Tracheal epithelial cell (primary cell): ENCODE measurements at places on chromosomes 3 and 15. TPM values are rescaled to one million over a fixed set of nuclear protein-coding genes. Genes with fewer than 3 reads are reported as not detected.

BNC1 gene
- total RNA-seq, result 52.1 and 69.3 TPM in 2 replicates

RARRES1 gene
- 0.85 and 1.2 TPM in 2 replicates for total RNA-seq

GOLGA6L7 gene
- total RNA-seq, result not detected in 2 replicates

HHLA2 gene
- total RNA-seq, result not detected in 2 replicates

A4GNT gene
- not detected in 2 replicates for total RNA-seq

GOLGA8S gene
- total RNA-seq, result not detected in 2 replicates

SCN11A gene
- total RNA-seq, result under 0.01 TPM in 1 of 2 replicates, not detected in the other

SOX14 gene
- total RNA-seq, result not detected in 2 replicates

TMF1 gene
- total RNA-seq, result 26.7 and 29.2 TPM in 2 replicates

GOLGA6A gene
- not detected in 2 replicates for total RNA-seq

SH2D7 gene
- total RNA-seq, result not detected in 2 replicates

NOX5 gene
- total RNA-seq, result under 0.01 TPM in 1 of 2 replicates, not detected in the other

C3orf49 gene
- not detected in 2 replicates for total RNA-seq

GALNT15 gene
- total RNA-seq, result 0.21 and 0.24 TPM in 2 replicates

SPRED1 gene
- total RNA-seq, result 17.1 and 17.7 TPM in 2 replicates

ACKR2 gene
- 0.96 and 1.7 TPM in 2 replicates for total RNA-seq

SNURF gene
- 0.85 and 1.7 TPM in 2 replicates for total RNA-seq

PSTPIP1 gene
- total RNA-seq, result 0.72 TPM in 1 of 2 replicates, not detected in the other

DUOXA2 gene
- total RNA-seq, result not detected in 2 replicates

EFHB gene
- 1.4 TPM in 1 of 2 replicates, not detected in the other for total RNA-seq

SLC28A1 gene
- total RNA-seq, result not detected in 2 replicates

KY gene
- total RNA-seq, result not detected in 2 replicates

CLASP2 gene
- total RNA-seq, result 46.7 and 48.8 TPM in 2 replicates

TMEM212 gene
- total RNA-seq, result not detected in 2 replicates

MUSTN1 gene
- not detected in 2 replicates for total RNA-seq

PPP1R14D gene
- total RNA-seq, result not detected in 2 replicates

ITIH1 gene
- not detected in 2 replicates for total RNA-seq

TRH gene
- not detected in 2 replicates for total RNA-seq

GCSAM gene
- 0.48 and 0.85 TPM in 2 replicates for total RNA-seq

POLR2M gene
- 63.7 and 470 TPM in 2 replicates for total RNA-seq

ALPK3 gene
- under 0.01 and 4.1 TPM in 2 replicates for total RNA-seq

GCHFR gene
- 8.4 and 30.9 TPM in 2 replicates for total RNA-seq

MAPK6 gene
- total RNA-seq, result 122 and 215 TPM in 2 replicates
